ENCODE measurements at places on chromosomes 2 and 18. TPM values are rescaled to one million over a fixed set of nuclear protein-coding genes. Genes with fewer than 3 reads are reported as not detected.

- H3K4me3 ChIP-seq, result no peak overlapping the region
- no peaks in the 10 kb centered on the region for H3K36me3 ChIP-seq
- no peak for DNase-seq
- no peak overlapping the region for H3K27ac ChIP-seq
- no peaks in the 10 kb centered on the region for H3K27me3 ChIP-seq
These were observed 169.1 kb downstream of the TMEM18 start for GRCh38 chr2:508121-508520.

The RBKS gene
- total RNA-seq, result 1.6 TPM

GRCh38 chr18:40690062-40690461 is 1265.0 kb upstream of the PIK3C3 start:
- H3K27me3 ChIP-seq, result no peaks in the 10 kb centered on the region
- no peak overlapping the region for H3K4me3 ChIP-seq
- no peaks in the 10 kb centered on the region for H3K36me3 ChIP-seq
- no peaks in the 10 kb centered on the region for H3K4me1 ChIP-seq
- no peak for DNase-seq
- no peak overlapping the region for H3K27ac ChIP-seq

- no peaks in the 10 kb centered on the region for H3K27me3 ChIP-seq
- no peak overlapping the region for H3K4me3 ChIP-seq
- H3K4me1 ChIP-seq, result peaks cover 9% of the 10 kb centered on the region
- no peaks in the 10 kb centered on the region for H3K36me3 ChIP-seq
- H3K27ac ChIP-seq, result peak overlapping the region; percentile 91
These were observed 66.6 kb upstream of the ODC1 start for GRCh38 chr2:10514743-10515142.

DNA sequence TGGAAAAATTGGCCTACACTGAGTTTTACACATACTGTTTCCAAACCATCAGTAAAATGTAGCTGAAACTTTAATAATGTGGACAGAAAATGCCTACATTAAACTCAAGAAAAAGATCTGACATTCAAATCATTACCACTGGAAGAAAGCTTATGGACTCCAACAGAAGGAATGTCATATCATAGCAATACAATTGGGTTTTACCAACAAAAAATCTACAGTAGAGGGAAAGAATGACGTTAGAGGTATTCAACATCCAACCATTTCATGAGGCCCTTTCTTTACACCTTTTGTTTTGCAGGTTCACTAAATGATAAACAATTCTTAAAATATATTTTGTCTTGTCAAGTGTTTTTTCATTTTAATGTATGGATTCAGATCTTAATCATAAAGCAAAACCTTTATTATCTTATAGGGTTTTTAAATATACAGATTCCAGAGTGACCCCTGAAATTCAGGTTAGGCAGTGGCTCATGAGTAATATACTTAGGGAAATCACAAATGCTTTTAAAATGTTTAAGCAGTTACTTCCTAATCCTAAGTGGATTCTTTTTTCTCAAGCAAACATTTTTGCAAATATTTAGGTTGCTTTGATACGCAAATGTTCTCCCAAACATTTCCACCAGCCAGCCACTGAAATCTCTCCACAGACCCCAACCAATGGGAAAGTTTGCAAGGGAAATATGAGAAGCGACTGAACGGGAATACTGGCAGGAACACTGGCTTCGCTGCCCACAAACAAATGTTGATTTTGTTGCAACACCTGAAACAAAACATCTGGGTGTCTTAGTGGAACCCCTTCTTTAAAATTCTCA is 168.7 kb downstream of the TCF4 start:
- H3K27ac ChIP-seq, result peak overlapping the region; percentile 15
- DNase-seq, result peak; percentile 48
- no peak overlapping the region for H3K4me3 ChIP-seq

GRCh38 chr2:227378371-227378782 is 729 bp downstream of the TM4SF20 start:
- no peaks in the 10 kb centered on the region for H3K27me3 ChIP-seq
- H3K36me3 ChIP-seq, result no peaks in the 10 kb centered on the region
- no peaks in the 10 kb centered on the region for H3K4me1 ChIP-seq
- no peak overlapping the region for H3K4me3 ChIP-seq
- no peak overlapping the region for H3K27ac ChIP-seq

GRCh38 chr2:205129531-205129930 is 552.8 kb upstream of the NRP2 start:
- H3K27me3 ChIP-seq, result no peaks in the 10 kb centered on the region
- DNase-seq, result no peak
- H3K27ac ChIP-seq, result no peak overlapping the region
- H3K4me1 ChIP-seq, result no peaks in the 10 kb centered on the region

- no peaks in the 10 kb centered on the region for H3K36me3 ChIP-seq
- H3K4me3 ChIP-seq, result no peak overlapping the region
- no peak for DNase-seq
- H3K4me1 ChIP-seq, result no peaks in the 10 kb centered on the region
These were observed 56.8 kb downstream of the BIN1 start for GRCh38 chr2:127049927-127050802.

DNA sequence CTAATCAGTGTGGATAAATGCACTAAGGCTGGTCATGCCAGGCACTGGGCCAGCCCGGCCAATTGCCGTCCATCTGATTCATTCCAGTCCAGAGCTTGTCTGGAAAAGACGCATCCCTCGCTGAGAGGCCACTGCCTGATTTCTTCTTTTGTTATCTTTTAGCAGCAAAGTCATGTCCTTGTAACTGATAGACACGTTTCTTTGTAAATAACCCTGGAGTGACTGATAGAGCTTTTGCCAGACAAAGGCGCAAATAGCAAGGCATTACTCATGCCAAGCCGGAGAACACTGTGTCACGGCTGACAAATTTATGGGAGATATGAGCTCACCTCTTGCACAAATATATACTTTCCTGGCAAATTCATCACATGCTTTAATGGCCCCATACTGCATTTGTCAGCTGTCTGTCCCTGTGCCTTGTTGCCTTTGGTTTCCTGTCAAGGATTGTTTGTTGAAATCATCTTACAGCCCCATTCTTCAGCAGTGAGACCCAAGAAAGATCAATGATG is 164.4 kb downstream of the ETAA1 start:
- no peaks in the 10 kb centered on the region for H3K36me3 ChIP-seq
- H3K4me1 ChIP-seq, result peaks cover 17% of the 10 kb centered on the region
- no peaks in the 10 kb centered on the region for H3K27me3 ChIP-seq
- peak overlapping the region; percentile 22 for H3K27ac ChIP-seq
- DNase-seq, result peak; percentile 95
- no peak overlapping the region for H3K4me3 ChIP-seq

DNA sequence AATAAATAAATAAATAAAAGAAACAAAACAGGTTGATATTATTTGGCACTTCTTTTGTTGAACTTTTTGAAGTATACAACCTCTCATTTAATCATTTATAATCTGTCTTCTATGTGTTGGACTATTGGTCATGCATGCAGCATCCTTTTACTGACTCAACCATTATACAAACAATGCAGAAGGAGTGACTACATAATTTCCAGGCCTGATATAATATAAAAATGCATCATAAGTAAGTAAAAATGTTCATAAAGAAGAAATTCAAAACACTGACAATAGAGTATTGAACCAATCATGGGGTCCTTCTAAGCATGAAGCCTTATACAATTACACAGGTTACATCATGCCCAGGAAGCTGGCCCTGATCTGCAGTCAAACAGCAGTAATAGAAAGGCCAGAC is 141.5 kb upstream of the FN1 start:
- no peaks in the 10 kb centered on the region for H3K27me3 ChIP-seq
- no peaks in the 10 kb centered on the region for H3K4me1 ChIP-seq
- H3K27ac ChIP-seq, result no peak overlapping the region
- DNase-seq, result peak; percentile 53
- H3K36me3 ChIP-seq, result no peaks in the 10 kb centered on the region

The UGT1A3 gene
- total RNA-seq, result not detected

The TRIM54 gene
- total RNA-seq, result not detected

The KIAA2012 gene
- total RNA-seq, result not detected

The TEX44 gene
- total RNA-seq, result not detected

GRCh38 chr2:96142217-96143113 is 2.8 kb downstream of the DUSP2 start:
- no peaks in the 10 kb centered on the region for H3K36me3 ChIP-seq
- H3K4me1 ChIP-seq, result peaks cover 30% of the 10 kb centered on the region
- H3K27ac ChIP-seq, result no peak overlapping the region
- no peak for DNase-seq
- no peaks in the 10 kb centered on the region for H3K27me3 ChIP-seq

GRCh38 chr2:159044804-159045286 is 76.4 kb downstream of the TANC1 start:
- no peaks in the 10 kb centered on the region for H3K36me3 ChIP-seq
- no peak overlapping the region for H3K4me3 ChIP-seq
- H3K27me3 ChIP-seq, result no peaks in the 10 kb centered on the region

DNA sequence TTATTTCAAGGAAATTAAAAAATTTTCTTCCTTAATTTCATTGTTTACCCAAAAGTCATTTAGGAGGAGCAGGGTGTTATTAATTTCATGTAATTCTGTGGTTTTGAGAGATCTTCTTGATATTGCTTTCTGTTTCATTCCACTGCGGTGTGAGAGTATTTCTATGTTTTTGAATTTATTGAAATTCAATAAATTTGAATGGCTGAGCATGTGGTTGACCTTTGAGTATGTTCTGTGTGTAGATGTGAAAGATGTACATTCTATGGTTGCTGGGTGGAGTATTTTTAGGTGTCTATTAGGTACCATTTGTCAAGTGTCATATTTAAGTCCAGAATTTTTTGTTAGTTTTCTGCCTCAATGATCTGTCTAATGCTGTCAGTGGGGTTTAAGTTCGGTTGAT is 39.4 kb upstream of the LANCL1 start:
- no peaks in the 10 kb centered on the region for H3K36me3 ChIP-seq
- no peak for DNase-seq
- H3K27me3 ChIP-seq, result no peaks in the 10 kb centered on the region
- no peak overlapping the region for H3K27ac ChIP-seq

GRCh38 chr2:191724015-191724414 is 46.1 kb downstream of the NABP1 start:
- H3K27me3 ChIP-seq, result no peaks in the 10 kb centered on the region
- no peak for DNase-seq
- no peak overlapping the region for H3K4me3 ChIP-seq
- H3K4me1 ChIP-seq, result no peaks in the 10 kb centered on the region
- no peaks in the 10 kb centered on the region for H3K36me3 ChIP-seq

The ACKR3 gene
- 88.3 TPM for total RNA-seq

GRCh38 chr2:16661936-16662839 is 3.4 kb downstream of the CYRIA start:
- H3K27ac ChIP-seq, result no peak overlapping the region
- peaks cover 16% of the 10 kb centered on the region for H3K4me1 ChIP-seq
- peak; percentile 54 for DNase-seq
- no peak overlapping the region for H3K4me3 ChIP-seq
- H3K27me3 ChIP-seq, result peaks cover 3% of the 10 kb centered on the region

- H3K27me3 ChIP-seq, result no peaks in the 10 kb centered on the region
- H3K4me3 ChIP-seq, result no peak overlapping the region
- no peak overlapping the region for H3K27ac ChIP-seq
- H3K36me3 ChIP-seq, result peaks cover 25% of the 10 kb centered on the region
These were observed 241.0 kb downstream of the GLI2 start for GRCh38 chr2:120976501-120977307.

GRCh38 chr2:132037527-132038178 is 124.1 kb downstream of the ANKRD30BL start:
- no peaks in the 10 kb centered on the region for H3K4me1 ChIP-seq
- H3K27me3 ChIP-seq, result peaks cover 16% of the 10 kb centered on the region
- H3K27ac ChIP-seq, result no peak overlapping the region
- H3K4me3 ChIP-seq, result peak overlapping the region; percentile 42
- peak; percentile 3 for DNase-seq

- no peak overlapping the region for H3K27ac ChIP-seq
- no peaks in the 10 kb centered on the region for H3K36me3 ChIP-seq
- H3K4me1 ChIP-seq, result peaks cover 11% of the 10 kb centered on the region
These were observed 63.1 kb downstream of the PARD3B start for GRCh38 chr2:204608237-204608939.

- H3K36me3 ChIP-seq, result no peaks in the 10 kb centered on the region
- H3K27ac ChIP-seq, result no peak overlapping the region
- peaks cover 5% of the 10 kb centered on the region for H3K27me3 ChIP-seq
- H3K4me3 ChIP-seq, result no peak overlapping the region
These were observed 958 bp upstream of the ALLC start for GRCh38 chr2:3656762-3657721.

DNA sequence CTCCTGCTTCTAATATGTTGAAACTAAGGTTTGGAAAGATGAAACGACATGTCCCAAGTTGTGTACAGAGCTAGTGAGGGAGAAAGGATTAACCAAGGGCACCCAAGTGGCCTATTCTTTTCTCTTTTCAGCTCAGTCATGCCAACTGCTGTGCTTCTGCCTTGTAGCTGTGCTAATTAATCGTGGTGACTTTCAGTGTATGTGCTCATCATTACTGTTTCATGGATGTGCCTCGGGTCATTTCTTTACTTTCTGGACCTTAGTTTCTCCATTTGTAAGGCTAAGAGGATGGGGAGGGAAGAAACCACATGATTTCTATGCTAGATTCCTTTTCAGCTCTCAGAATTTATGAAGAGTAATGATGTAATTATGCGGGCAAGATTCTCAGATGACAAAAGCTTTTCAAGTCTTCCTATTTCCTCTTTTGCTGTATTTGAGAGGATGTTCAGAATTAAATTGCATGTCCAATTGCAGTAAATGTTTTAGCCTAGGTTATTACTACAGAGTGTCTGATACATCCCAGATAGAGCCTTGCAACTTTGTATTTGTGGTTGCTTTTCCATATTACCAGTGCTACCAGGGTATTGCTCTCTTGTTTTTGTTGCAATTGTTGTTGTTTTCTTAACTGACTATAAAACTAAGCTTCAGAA is 621.2 kb downstream of the CNTNAP5 start:
- H3K36me3 ChIP-seq, result no peaks in the 10 kb centered on the region
- H3K4me1 ChIP-seq, result no peaks in the 10 kb centered on the region
- H3K27ac ChIP-seq, result no peak overlapping the region
- no peak for DNase-seq

- no peak for DNase-seq
- no peak overlapping the region for H3K4me3 ChIP-seq
- H3K27me3 ChIP-seq, result no peaks in the 10 kb centered on the region
- peaks cover 32% of the 10 kb centered on the region for H3K4me1 ChIP-seq
- no peak overlapping the region for H3K27ac ChIP-seq
These were observed 61.3 kb downstream of the SPRED2 start for GRCh38 chr2:65371074-65371434.

DNA sequence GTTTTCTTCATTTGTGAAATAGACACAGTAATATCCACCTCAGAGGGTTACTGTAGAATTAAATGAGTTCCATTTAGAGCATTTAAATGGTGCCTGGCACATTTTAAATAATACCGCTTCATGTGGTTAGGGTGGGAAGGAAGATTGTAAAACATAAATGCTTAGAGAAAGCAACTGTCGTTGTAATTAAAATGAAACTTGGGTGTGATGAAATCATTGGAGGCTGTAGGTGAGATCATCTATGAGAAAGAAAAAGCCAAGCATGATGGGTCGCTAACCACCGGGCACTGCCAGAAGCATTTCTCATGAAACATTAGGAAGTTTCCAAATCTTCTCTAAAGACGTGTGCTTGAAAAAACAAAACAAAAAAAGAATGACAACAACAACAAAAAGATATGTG is 8.2 kb upstream of the SLC39A10 start:
- H3K4me1 ChIP-seq, result no peaks in the 10 kb centered on the region
- no peaks in the 10 kb centered on the region for H3K27me3 ChIP-seq
- no peaks in the 10 kb centered on the region for H3K36me3 ChIP-seq
- DNase-seq, result no peak

The PRSS56 gene
- not detected for total RNA-seq

The GAL3ST2 gene
- not detected for total RNA-seq

The PHLPP1 gene
- total RNA-seq, result 11.2 TPM

The AGPS gene
- total RNA-seq, result 66.2 TPM
